Stimulated activated CD8-positive, alpha-beta memory T cell treated with anti-CD3 and anti-CD28 coated beads, Interleukin-15, amount 100 ng/mL, for 24 hours (primary cell): ENCODE measurements at places on chromosomes 13 and 19.

GRCh38 chr19:8592231-8593009 lies 15.2 kb upstream of the MYO1F start:
- peak; percentile 87 for DNase-seq

- no peak for DNase-seq
Measured at GRCh38 chr19:49636233-49636932, 3.6 kb downstream of the RRAS start.

- no peak for DNase-seq
Measured at GRCh38 chr13:94327318-94327717, 152.2 kb downstream of the DCT start.

DNA sequence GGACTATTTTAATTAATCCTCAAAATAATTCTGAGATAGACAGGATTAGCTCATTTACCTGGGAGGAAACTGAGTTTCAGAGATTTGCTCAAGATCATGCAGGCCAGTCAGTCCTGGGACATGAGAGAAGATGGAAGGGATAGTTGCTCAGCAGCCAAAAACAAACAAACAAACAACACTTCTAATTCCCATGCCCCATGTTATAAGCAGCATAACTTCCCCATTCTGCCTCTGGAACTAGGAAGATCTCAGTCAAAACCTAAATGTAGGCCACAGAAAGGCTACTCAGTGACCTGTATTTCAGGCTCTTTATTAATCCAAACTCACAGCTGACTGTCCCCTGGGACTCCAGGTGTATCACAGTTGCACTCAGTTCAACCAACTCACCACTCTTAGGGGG lies 489.2 kb upstream of the NBEA start:
- DNase-seq, result no peak

DNA sequence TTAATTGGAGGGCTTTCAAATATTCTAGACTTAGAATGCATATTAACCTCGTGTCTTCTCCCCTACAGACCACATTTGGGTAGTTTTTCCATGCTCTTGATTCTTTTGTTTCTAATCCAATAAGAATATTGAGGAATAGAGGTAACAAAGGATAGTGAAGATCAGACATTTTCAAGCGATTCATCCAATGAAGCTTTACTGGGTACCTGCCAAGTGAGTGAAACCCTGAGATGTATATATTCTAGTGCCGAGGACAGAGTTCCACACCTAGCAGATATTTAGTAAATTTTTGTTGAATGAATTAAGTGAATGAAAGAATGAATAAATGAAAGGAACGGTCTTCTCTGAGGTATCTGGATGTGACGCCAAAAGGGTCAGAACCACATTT lies 442 bp upstream of the RFC3 start:
- no peak for DNase-seq

DNA sequence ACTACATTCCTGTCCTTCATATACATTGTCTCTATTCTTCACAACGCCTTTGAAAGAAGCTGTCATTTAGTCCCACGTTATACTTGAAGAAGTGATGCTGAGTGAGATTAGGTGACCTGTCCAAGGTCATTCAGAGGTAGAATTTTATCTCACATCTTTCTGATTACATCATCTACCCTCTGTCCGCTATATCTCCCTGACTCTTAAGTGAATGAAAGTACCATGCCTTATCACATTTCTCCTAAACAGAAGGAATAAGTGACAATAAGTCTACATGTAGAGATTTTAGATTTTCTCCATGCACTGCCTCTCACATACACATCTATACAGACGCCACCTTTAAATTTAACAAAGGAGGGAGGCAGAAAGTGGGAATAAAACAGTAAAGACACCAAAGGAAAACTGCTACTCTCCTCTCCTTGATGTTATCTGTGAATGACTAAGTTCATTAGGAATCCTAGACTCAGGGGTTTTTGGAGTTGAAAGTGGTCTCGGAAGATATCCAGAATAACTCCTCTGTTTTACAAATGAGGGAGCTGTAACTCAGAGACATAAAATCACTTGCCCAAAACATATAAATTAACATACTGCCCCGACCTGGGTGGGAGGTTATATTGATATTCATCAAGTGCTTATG lies 4.9 kb upstream of the CLDN10 start:
- DNase-seq, result no peak

- no peak for DNase-seq
Measured at GRCh38 chr13:28659621-28659970, 666 bp downstream of the POMP start.

DNA sequence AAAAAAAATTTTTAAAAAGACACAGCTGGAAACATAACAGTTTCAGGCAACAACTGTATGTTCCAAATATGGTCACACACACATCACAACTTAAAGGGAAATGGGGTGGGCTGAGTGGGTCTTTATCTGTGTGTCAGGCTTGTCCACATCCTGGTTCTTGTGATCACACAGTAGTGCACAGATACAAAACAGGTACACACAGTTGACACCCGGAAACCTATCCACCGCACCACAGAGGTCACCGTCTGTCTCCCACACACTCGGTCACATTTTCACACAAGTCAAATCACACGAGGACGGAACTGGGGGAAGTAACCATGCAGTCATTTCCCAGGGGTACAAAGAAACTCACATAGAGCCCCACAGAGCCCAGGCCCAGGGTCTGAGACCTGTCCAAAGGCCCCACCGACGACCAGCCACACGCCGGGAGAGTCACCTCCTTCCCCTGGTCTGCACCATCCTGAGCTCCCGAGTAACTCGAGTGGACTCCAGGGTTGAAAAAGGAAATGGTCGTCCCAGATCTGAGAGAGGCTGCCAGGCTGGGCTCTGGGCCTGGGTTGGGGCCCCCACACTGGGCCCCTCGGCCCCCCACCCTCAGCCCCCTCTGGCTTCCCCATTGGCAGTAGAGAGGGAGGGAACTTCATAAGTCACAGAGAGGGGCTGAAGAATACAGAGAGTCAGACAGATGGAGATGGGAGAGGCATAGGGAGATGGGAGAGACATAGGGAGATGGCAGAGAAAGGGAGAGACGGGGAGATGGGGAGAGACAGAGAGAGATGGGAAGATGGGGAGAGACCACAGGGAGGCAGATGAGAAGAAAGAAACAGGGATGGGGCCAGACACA lies 1.3 kb upstream of the PPAN start:
- DNase-seq, result no peak

- no peak for DNase-seq
Measured at GRCh38 chr13:73967397-73968165, 166.6 kb downstream of the KLF12 start.

DNA sequence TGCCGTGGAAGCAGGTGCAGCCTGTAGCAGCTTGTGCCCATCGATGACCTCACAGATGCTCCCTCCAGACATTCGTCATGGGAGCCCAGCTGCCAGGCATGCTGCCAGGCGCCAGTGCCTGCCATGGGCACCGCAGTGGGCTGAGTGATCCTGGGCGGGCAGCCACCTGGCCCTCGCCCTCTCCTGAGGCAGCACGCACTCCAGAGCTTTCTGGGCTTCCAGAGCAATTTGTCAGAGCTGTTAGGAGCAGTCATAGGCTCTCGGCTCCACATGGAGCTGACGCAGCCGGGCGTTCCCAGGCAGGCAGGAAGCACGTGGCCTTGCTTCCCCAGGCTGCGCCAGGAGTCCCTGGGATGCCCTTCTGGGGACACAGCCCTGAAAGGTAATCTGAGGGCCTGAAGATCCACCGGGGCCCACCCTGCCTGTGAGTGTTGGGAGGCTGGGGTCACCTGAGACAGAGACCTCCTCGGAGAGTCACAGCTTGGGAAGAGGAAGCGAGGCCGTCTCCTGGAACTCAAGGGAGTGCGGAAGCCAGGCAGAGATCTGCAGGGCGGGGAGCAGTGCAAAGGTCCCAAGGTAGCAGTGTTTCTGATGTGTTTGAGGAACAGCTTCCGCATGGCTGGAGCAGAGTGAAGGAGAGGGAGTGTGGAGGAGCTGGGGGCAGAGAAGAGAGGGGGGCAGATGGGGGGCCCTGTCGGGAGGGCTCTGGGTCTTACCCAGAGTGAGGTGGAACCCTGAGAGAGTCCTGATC lies 50.6 kb downstream of the DPF1 start:
- DNase-seq, result no peak

DNA sequence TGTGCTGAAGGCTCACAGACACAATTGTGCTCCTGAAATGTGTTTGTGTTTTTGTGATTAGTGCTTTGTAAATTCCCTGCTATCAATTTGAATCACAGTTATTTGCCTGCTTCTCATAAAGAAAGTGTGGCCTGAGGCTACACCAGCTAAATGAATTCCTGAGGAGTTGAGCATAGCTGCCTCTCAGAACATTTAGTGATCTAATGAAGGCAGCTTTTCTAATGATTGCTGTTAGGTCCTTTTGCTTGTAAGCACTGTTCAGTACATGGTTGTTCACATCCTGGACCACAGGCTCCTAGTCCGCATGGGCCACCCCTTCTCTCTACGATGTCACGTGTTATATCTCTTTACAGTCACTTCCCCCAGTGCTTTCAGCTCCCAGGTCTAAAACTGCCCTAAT lies 238.2 kb downstream of the B3GLCT start:
- no peak for DNase-seq

GRCh38 chr13:30268673-30269072 lies 38.7 kb downstream of the KATNAL1 start:
- no peak for DNase-seq

- DNase-seq, result no peak
Measured at GRCh38 chr13:30666113-30666512, 48.4 kb downstream of the USPL1 start.

DNA sequence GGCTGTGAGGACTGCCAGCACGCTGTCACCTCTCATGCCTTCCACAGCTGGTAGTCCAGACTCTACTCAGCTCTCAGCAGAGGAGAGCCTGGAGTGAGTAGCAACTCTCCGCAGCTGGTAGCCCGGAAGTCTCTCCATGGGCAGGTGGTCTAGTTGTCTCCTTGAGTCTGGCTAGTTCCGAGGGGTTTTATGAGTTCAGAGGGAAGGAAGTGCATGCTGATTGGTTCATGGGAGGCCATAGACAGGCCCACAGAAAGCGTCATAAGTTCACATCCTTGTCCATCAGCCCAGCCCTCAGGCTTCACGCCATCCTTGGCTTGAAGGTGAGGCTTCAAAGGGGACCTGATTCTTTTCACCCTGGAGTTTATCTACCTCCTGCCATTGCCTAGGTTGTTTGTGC lies 2662.4 kb upstream of the PCDH20 start:
- DNase-seq, result no peak

GRCh38 chr13:27161423-27161822 lies 10.2 kb downstream of the USP12 start:
- no peak for DNase-seq

- DNase-seq, result no peak
Measured at GRCh38 chr19:8361921-8362793, 1.8 kb upstream of the ANGPTL4 start.

GRCh38 chr13:89726690-89727435 lies 1620.6 kb upstream of the MIR17HG start:
- DNase-seq, result no peak

DNA sequence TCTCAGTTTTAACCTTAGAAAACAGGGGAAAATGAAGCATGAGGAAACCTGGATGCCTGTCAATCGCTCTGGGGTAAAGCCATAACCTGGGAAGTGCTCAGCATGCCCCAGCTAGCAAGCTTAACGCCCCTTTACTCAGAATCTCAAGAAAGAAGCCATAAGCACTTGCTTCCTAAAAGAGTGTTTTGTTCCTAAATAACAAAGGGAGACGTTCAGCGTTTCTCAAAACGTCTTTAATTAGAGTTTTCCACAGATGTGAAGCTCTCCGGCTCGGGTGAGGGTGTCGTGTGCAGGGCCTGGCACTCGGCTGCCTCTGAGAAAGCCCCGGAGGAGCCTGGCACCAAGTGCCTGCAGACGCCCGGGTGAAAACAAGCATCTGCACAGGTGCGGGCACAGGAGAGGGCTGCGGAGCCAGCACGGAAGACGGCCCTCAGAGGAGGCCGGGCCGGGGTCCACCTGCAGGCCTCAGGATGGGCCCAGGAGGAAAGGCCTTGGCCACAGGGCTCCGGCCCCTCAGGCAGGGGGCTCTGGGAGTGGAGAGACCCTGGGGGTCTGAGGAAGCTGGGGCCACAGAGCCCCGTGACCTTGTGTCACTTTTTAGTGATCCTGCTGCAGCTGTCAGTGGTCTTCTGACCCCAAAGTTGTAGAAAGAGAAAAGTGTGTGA lies 6.2 kb downstream of the GAS6 start:
- no peak for DNase-seq

DNA sequence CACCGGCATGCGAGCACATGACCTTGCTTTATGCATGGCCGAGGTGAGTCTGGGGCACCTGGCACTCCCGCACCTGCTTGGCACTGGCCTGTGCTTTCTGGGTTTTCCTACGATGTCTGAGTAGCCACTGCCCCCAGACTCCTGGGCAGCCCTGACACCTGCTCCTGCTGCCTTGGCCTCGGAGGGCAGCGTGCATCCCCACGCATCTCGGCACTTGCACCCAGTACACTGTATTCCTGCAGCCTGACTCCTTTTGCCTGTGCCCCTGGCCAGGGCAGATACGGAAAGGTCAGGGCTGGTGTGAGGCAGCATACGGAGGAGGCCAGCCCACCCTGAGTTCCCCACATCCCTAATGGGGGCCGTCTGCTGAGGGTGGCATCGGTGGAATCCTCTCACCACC lies 340.6 kb downstream of the TEX29 start:
- no peak for DNase-seq

GRCh38 chr13:73793361-73793760 lies 340.8 kb downstream of the KLF12 start:
- DNase-seq, result no peak

GRCh38 chr13:99270518-99270917 lies 12.3 kb upstream of the GPR18 start:
- no peak for DNase-seq

DNA sequence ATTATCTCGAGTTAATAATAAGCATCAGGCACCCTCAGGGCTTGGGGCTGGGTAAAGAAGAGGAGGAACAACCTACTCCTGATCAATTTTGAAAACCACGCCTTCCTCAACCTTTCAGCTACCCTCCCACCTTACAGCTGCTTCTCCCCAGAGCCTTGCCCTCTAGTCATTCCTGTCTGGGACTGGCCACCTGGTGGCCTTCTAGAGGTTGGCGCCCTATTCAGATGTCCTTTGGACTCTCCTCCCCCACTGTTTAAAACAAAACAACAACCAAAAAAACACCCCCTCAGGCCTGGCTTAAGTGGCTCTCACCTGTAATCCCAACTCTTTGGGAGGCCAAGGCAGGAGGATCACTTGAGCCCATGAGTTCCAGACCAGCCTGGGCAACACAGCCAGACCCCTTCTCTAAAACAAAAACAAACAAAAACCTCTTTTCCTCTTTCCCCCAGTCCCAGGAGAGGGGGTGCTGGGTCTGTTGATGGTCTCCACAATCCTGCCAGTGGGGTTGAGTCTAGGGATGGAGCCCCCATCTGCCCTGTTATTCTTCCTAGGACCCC lies 62.3 kb downstream of the CCDC70 start:
- no peak for DNase-seq

DNA sequence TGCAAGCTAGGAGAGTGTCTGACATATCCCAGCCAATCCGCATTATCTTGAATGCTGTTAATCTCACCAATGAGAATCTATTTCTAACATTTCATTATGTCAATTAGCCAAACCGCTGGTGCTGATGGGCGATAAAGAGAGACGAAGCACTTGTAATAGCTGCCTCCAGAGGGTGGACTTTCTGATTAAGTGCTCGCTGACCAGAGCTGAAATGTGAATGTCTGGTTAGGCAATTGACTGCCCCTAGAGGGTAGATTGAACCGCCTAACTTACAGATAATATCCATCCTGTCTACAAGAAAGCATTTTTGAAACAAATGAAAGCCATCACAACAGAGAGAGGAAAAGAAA lies 552 bp upstream of the GRWD1 start:
- DNase-seq, result no peak

GRCh38 chr13:112702986-112703379 lies 13.1 kb downstream of the ATP11A start:
- DNase-seq, result no peak
